Activated B cell treated with CpG ODN at 0.5 μM for 24 hours (primary cell): ENCODE measurements at places on chromosomes 2 and 18. TPM values are rescaled to one million over a fixed set of nuclear protein-coding genes. Genes with fewer than 3 reads are reported as not detected.

Gene SLC40A1
- 0.12 and 0.20 TPM in 2 replicates for total RNA-seq

Gene MROH2A
- total RNA-seq = not detected in 2 replicates

Gene AQP4
- total RNA-seq = not detected in 2 replicates

Gene RPIA
- 34.9 and 35.9 TPM in 2 replicates for total RNA-seq

Gene ZNF804A
- total RNA-seq = 1.8 and 2.3 TPM in 2 replicates

Gene OTOS
- total RNA-seq = not detected in 2 replicates

Gene GKN2
- total RNA-seq = not detected in 2 replicates

DNA sequence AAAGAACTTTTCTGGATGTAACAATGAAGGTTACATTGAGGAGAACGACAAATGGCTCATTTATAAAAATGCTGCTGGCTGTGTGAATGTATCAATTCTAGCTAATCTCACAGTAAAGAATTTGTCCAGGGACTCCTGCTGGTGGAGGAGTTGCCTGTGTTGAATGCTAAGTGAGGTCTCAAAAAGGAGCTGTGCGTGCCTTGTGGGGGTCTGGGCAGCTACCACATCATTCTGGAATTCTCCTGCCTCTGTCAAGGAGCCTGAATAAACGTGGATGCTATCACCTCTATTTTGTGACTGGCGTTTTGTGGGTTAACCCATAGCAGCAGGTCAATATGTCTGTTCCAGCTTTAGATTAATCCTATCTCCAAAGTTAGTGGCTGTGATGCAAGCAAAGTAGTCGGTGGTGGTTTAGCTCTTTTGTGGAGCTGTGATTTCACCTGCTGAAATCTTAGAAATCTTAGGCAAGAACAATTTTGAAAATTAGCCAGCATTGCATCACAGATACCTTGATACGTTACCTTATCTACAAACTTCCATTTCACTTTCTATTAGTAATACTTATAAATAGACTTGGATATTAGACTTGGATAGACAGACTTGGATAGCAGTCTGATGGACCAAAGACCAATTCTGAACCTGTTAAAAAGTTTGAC, 96.8 kb downstream of the MTCL1 start:
- no peak overlapping the region for H3K4me3 ChIP-seq
- H3K27ac ChIP-seq = no peak overlapping the region
- H3K36me3 ChIP-seq = peaks cover 2% of the 10 kb centered on the region
- no peak for DNase-seq
- H3K27me3 ChIP-seq = no peaks in the 10 kb centered on the region

- H3K4me3 ChIP-seq = no peak overlapping the region
Measured at GRCh38 chr2:178322068-178322467, 127.8 kb downstream of the OSBPL6 start.

- no peak overlapping the region for H3K4me3 ChIP-seq
- peaks cover 16% of the 10 kb centered on the region for H3K36me3 ChIP-seq
- peaks cover 99% of the 10 kb centered on the region for H3K4me1 ChIP-seq
Measured at GRCh38 chr2:54575379-54575888, 119.3 kb downstream of the SPTBN1 start.

- no peak for DNase-seq
- peak overlapping the region; percentile 94 for H3K27ac ChIP-seq
- no peaks in the 10 kb centered on the region for H3K36me3 ChIP-seq
Measured at GRCh38 chr2:113376913-113377445, 60.5 kb upstream of the ZNG1B start.

GRCh38 chr2:100126201-100126600, 16.2 kb downstream of the AFF3 start:
- DNase-seq = no peak
- no peak overlapping the region for H3K4me3 ChIP-seq
- peak overlapping the region; percentile 30 for H3K27ac ChIP-seq
- peaks cover 80% of the 10 kb centered on the region for H3K4me1 ChIP-seq
- H3K36me3 ChIP-seq = peaks cover 90% of the 10 kb centered on the region

- no peak overlapping the region for H3K27ac ChIP-seq
- no peak overlapping the region for H3K4me3 ChIP-seq
- no peaks in the 10 kb centered on the region for H3K36me3 ChIP-seq
Measured at GRCh38 chr18:49742316-49743116, 70.8 kb downstream of the ACAA2 start.

- no peaks in the 10 kb centered on the region for H3K27me3 ChIP-seq
- DNase-seq = no peak
- no peak overlapping the region for H3K27ac ChIP-seq
- H3K4me1 ChIP-seq = no peaks in the 10 kb centered on the region
- no peaks in the 10 kb centered on the region for H3K36me3 ChIP-seq
Measured at GRCh38 chr2:101534149-101534611, 59.3 kb upstream of the RFX8 start.

GRCh38 chr2:219445220-219445640, 10.6 kb downstream of the SPEG start:
- no peak overlapping the region for H3K4me3 ChIP-seq
- H3K27me3 ChIP-seq = peaks cover 56% of the 10 kb centered on the region
- DNase-seq = no peak
- H3K27ac ChIP-seq = no peak overlapping the region
- H3K36me3 ChIP-seq = no peaks in the 10 kb centered on the region

DNA sequence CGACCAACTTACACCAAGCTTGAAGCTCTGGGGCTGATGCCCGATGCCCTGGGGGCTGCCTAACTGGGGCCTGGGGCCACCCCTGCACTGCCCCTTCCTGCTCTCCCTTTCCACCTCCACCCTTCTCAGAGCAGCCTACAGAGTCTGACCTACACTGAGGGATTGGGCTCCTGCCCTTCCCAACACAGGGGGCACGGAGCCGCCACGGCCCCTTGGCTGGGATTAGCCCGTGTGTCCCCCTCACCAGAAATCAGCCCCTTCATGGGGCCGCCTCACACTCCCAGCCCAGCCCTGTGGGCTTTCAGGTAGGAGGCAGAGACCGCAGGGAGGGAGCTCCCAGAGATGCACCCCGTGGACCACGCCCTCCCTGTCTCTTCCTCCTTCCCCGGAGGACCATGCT, 198.0 kb downstream of the EIPR1 start:
- H3K4me3 ChIP-seq = no peak overlapping the region

GRCh38 chr2:235536711-235537110, 42.9 kb downstream of the AGAP1 start:
- no peaks in the 10 kb centered on the region for H3K4me1 ChIP-seq
- H3K4me3 ChIP-seq = no peak overlapping the region
- no peaks in the 10 kb centered on the region for H3K27me3 ChIP-seq
- H3K27ac ChIP-seq = no peak overlapping the region
- DNase-seq = no peak
- no peaks in the 10 kb centered on the region for H3K36me3 ChIP-seq

DNA sequence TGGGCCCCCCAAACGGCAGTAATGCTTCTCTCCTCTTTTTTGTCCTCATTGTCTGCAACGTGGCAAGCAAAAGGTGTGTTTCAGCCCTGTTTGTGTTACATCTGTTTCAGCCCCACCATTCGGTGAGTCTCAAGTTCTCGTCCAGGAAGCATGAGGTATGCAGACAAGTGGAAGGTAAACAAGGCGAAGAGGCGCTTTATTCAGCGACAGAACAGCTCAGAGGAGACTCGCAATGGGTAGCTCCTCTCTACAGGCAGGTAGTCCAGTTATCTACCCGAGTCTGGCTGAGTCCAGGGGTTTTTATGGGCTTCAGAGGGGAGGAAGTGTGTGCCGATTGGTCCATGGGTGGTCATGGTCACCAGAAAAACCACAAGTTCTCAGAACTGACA, 733.4 kb upstream of the CDH7 start:
- H3K27ac ChIP-seq = no peak overlapping the region
- no peaks in the 10 kb centered on the region for H3K36me3 ChIP-seq
- no peaks in the 10 kb centered on the region for H3K4me1 ChIP-seq
- DNase-seq = no peak
- H3K4me3 ChIP-seq = no peak overlapping the region
